ENCODE measurements at places on chromosomes 1 and 21.

GRCh38 chr1:153545067-153546055, at the start of gene S100A4:
S100A4 (minus strand) TSS chr1:153545806; CDS start chr1:153544794, 1,012 bp downstream.
- DNase-seq = peak; percentile 96

DNA sequence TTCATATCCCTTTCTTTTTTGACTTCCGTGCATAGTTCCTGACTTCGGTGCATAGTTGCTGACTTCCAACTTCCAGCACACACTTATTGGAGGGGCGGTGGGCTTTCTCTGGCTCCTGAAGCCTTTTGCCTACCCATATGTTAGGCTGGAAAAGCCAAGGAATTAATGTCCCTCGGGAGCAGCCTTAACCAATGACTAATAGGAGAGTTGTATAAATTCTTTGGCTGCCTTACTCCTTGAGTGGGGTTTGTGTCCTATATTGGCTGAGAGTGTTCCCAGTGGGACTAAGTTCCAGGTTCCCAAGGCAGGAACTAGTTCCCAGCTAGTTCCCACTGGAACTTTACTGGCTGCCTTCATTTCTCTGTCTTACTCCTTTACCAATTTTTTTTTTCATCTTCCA, 105.7 kb downstream of the ZNF326 start:
- no peak for DNase-seq

DNA sequence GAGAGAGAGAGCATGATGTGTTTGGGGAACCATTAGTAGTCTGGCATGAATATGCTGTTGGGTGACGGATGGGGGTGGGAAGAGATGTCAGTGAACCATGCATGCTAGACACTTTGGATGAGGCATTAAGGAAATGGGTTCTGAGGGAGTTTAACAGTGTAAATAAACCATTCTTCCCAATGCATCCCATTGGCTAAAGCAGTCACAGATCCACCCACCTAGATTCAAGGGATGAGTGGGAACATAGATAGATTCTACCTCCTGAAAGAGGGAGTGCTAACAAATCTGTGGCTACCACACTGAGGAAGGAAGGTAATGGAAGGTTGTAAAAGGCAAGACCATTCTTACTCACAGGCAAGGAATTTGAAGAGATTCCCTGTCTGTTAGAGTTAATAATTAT, 129.8 kb upstream of the CACNA1E start:
- peak; percentile 40 for DNase-seq

GRCh38 chr1:30507401-30508174, 215.8 kb downstream of the MATN1 start:
- DNase-seq = no peak

GRCh38 chr21:25281134-25281533, 326.1 kb downstream of the MRPL39 start:
- DNase-seq = no peak

DNA sequence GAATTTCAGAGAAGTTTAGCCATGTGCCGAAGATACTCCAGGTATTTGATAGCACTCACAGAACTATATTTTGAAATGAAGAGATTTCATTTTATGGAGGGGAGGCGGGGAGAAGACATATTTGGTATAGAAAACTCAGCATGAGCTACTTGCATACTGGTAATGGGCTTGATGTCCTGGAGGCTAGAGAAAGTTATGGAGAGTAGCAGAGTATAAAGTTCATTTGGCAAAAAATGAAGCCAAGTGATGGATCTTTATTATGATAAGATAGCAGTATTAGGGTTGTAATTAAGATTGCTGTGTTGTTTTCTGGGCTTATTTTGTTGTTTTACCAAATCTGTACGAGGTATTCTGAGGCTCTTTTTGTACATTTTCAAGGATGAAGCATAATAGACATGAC, 72.0 kb downstream of the RPS6KC1 start:
- DNase-seq = no peak

- no peak for DNase-seq
These were observed 10.7 kb downstream of the SEMA6C start for GRCh38 chr1:151135433-151136385.

DNA sequence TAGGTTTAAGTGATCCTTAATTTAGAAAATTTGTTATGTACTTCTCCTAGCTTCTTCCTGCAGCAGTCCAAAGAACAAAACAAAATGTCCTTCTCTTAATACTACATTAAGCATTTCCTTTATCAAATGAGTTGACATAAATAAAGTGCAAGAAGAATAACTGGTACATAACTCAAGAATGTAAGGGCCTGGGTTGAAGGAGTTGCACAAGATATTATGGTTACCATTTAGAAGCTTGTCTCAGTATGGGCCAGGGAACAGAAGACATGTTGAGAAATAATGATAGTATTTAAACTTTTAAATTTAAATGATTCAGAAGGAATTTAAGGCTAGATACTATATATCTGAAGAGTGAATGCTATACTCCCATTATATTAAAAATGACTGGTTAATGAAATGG, 23.5 kb downstream of the SUCO start:
- DNase-seq = no peak

DNA sequence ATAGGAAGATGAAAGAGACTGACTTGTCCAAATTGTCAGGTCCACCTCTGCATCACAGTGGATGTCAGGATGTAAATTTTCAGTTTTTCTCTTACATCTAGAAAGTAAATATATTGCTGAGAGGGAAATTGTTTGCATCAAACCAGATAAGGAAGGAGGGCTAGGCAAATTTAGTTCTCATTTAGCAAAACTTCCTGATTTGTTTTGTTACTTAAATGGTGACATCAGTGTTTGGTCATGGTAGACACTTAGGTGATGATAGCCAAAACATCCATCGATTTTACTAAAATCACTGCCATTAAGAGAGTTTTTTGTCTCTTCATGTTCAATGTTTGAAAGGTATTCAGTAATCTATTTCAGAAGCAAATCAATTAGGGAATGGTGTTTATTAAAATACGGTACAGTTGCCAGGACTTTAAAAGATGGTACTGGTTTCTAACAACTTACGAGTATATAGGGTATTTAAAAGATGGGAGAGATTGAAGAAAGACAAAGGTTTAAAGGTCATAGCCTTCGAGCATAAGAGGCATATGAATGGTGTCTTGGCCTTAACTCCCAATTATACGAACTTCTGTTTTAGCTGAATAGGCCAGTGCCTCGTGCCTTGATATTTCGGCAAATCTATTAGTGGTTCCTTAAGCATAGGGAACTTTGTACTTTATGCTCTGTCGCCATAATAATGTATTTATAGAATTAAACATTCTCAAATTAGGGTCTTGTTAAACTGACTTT, 3.0 kb downstream of the IER5 start:
- DNase-seq = no peak

- DNase-seq = no peak
These were observed 69.1 kb downstream of the DISC1 start for GRCh38 chr1:231695439-231696255.

- DNase-seq = no peak
These were observed 21.3 kb upstream of the EFHD2 start for GRCh38 chr1:15388201-15388880.

DNA sequence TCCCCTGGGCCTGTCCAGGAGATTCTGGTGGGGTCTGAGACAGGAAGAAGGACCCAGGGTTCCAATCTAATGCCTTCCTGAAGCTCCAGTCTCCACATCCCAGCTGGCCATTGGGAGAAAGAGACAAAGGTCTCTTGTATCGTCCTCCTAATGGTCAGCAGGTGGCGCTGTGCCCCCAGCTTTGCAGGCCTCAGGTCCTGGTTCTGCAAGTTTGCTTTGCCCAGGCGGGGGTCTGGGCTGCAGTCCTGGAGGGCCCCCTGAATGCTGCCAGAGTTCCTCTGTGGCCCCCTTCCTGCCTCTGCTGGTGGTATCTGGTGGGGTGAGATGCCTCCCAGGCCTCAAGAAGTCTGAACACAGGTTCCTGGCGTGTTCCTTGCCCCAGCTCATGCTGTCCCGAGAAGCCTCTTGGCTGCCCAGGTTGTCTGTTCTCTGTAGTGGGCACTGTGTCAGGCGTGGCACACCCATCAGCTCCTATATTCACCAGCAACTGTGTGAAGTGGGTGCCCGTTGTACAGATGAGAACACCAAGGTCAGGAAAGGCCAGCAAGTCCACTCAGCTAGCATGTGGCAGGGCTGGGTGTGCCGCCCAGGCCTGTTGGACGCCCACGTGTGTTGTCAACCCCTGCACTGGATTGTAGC, 33.8 kb upstream of the CSF3R start:
- no peak for DNase-seq

DNA sequence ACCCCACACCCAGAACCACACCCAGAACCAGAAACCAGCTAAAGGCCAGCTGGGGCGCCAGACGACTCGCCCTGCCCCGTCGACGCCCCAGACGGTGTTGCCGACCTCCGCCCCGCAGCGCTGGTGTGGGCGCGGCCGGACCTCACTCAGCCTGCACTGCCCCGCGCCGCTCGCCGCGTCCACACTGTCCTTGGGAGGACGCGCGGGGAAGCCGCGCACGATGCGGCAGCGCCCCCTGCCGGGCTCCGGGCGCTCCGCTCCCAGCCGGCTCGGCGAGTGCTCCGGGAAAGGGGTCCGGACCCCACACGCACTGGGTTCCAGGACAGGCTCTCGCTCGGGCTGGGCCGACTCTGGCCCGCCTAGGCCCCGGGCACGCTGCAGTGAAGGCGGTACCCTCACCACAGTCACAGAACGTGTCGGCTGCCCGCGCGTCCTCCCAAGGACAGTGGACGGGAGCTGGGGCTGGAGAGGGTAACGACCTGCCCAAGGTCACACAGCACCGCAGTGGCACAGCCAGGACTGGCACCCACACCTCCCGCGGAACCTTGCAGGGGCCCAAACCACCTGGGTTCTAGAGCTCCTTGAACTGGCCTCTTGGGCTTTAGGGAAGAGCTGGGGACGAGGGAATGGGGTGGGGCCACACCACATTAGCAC, 90.2 kb downstream of the DMRTA2 start:
- DNase-seq = peak; percentile 36

DNA sequence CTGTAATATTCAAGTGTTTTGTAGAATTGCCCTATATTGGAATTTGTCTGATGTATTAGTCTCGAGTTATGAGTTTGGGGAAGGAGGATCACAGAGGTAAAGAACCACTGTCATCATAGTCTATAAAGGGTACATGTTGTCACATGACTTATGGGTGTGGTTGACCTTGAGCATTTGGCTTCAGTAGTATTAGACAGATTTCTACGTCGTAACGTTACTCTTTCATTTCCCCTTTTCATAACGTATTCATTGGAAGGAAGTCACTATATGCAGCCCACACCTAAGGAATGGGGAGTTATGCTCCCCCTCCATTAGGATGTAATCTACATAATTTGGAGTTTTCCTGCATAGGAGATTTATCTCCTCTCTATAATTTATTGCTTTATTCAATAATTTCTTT, 110.1 kb upstream of the VAV3 start:
- DNase-seq = no peak

GRCh38 chr1:67583462-67583950, 101.5 kb upstream of the GADD45A start:
- no peak for DNase-seq

GRCh38 chr1:13908128-13908527, 208.1 kb downstream of the PRDM2 start:
- no peak for DNase-seq

- DNase-seq = no peak
These were observed 3.4 kb downstream of the COL18A1 start for GRCh38 chr21:45408271-45408791.

- DNase-seq = no peak
These were observed 22.4 kb upstream of the ACTN2 start for GRCh38 chr1:236663934-236664333.

GRCh38 chr1:62218604-62219003, 24.0 kb downstream of the L1TD1 start:
- no peak for DNase-seq
